ENCODE measurements at places on chromosomes 7 and 10. TPM values are rescaled to one million over a fixed set of nuclear protein-coding genes. Genes with fewer than 3 reads are reported as not detected.

The LRGUK gene
- total RNA-seq = 11.3 TPM

The MMRN2 gene
- 5.9 TPM for total RNA-seq

The FOXI2 gene
- total RNA-seq = not detected

The CCZ1 gene
- 87.3 TPM for total RNA-seq

The GPER1 gene
- 1.6 TPM for total RNA-seq

The MMD2 gene
- 2.2 TPM for total RNA-seq

The CYP2C19 gene
- not detected for total RNA-seq

The ALOX5 gene
- 2.8 TPM for total RNA-seq

The PALD1 gene
- 10.3 TPM for total RNA-seq

The DYNC1I1 gene
- 197 TPM for total RNA-seq

The ACTL6B gene
- total RNA-seq = 107 TPM

The PLXDC2 gene
- 15.3 TPM for total RNA-seq

The AGAP4 gene
- 16.9 TPM for total RNA-seq

The ITIH5 gene
- 12.2 TPM for total RNA-seq

The CLRN3 gene
- total RNA-seq = not detected

The GRID2IP gene
- 1.3 TPM for total RNA-seq

The NRAP gene
- not detected for total RNA-seq

The CADPS2 gene
- total RNA-seq = 10.0 TPM

The RPEL1 gene
- total RNA-seq = not detected

The GIMAP4 gene
- total RNA-seq = 3.4 TPM

The OPN1SW gene
- not detected for total RNA-seq

The PSD gene
- total RNA-seq = 124 TPM

The SMURF1 gene
- 29.4 TPM for total RNA-seq

The FUOM gene
- total RNA-seq = 11.9 TPM

The LAMB1 gene
- total RNA-seq = 55.7 TPM

The GLI3 gene
- 16.3 TPM for total RNA-seq

The PBLD gene
- 13.5 TPM for total RNA-seq

The CRPPA gene
- 7.2 TPM for total RNA-seq

The LIPN gene
- total RNA-seq = not detected

The SPOCK2 gene
- total RNA-seq = 18.5 TPM

The FEZF1 gene
- not detected for total RNA-seq

The SLC29A3 gene
- 2.8 TPM for total RNA-seq

The MRPS24 gene
- 18.8 TPM for total RNA-seq

The ZNF853 gene
- total RNA-seq = 17.5 TPM

All from parietal lobe (tissue), 2 donors.